ENCODE measurements at places on chromosomes 7 and 10. TPM values are rescaled to one million over a fixed set of nuclear protein-coding genes. Genes with fewer than 3 reads are reported as not detected.

DNA sequence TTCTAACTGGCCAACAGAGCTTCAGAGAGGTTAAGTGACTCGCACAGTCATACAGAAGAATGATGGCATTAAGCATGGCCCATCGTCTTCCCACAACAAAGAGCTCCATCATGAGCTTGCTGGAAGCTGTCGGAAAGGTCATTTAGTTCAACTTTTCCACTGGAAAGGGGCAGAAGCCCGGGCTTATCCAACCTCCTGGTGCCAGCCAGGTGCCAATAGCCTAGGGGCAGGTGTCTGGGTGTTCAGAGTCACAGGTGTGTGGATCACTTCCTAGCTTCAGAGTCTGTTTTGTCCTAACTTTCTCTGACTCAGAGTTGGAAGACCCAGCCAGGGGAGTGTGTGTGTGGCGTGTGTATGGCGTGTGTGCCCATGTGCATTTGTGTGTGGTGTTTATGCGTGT lies 1.3 kb upstream of the TRPV6 start:
- no peak for ATAC-seq

- ATAC-seq = no peak
Measured at GRCh38 chr7:130475776-130476175, 16.1 kb upstream of the MEST start.

GRCh38 chr7:1703441-1703840 lies 33.4 kb downstream of the ELFN1 start:
- ATAC-seq = no peak

The CFAP46 gene
- 5.0 TPM for total RNA-seq

The FBH1 gene
- total RNA-seq = 27.2 TPM

DNA sequence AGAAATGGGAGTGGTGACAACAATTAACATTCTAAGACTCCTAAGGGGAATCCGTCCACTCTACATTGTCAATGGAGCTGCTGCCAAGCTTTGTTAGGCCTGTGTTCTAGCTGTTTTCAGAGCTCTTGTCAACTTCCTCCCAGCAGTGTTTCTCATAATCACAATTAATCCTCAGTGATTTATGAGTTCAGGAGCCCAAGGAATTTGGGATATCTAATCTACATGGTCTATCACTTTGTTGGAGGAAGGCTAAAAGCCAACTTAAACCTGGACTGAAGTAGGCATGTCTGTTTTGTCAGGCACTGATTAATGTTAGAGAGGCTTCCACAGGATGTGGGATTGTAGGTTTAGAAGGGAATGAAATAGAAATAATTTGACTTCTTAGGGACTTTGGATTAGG lies 10.2 kb upstream of the OR2F2 start:
- ATAC-seq = no peak

DNA sequence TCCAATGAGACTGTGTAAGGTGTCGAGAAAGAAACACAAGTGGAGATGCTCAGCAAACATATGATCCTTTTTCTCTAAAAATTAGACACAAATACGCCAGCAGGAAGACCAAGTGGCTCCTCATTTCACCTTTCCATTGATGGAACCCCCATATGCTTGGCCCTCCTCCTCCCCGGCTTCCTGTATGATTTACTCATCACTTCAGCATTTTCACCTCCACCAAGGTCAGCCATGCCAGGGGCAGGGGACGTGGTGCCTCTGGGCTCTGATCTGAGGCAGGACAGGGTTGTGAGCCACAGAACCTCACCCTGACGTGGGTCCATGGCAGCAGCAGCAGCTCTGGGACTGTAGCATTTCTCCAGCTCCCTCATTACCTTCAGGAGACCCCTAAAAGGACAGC lies 116.8 kb upstream of the PFKP start:
- no peak for ATAC-seq

DNA sequence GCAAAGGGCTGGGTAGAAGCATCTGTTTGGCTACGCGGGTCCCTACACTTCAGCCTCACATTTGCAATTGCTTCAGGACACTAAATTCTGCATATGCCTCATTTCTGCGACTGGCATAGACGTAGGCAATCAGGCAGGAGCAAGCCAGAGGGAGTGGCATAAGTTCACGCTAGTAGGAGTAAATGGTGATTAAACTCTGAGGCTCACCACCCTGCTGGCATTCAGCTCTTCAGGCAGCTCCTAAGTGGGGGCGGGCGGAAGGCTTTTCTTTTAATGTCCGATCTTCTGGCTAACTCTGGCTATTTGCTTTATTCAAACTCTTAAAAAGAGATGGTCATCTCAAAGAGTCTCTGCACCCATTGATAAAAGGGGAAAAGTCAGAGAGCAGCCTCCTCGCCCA lies 45.3 kb downstream of the RGS10 start:
- peak; percentile 32 for ATAC-seq

The SLC18A2 gene
- total RNA-seq = 0.14 TPM

GRCh38 chr10:133179651-133180050 lies 19.6 kb downstream of the KNDC1 start:
- no peak for ATAC-seq

DNA sequence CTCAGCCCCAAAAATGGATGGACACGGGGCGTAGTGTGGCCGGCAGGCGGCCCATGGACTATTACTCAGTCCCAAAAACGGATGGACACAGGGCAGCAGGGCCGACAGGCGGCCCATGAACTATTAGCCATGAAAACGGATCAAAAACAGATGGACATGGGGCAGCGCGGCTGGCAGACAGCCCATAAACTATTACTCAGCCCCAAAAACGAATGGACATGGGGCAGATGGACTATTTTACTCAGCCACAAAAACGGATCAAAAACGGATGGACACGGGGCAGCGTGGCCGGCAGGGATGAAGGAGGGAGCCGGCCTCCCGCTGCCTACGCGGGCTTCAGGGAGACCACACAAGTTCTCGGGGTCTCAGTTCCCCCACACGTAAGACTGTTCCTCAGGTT lies 32.9 kb downstream of the GPER1 start:
- ATAC-seq = no peak

GRCh38 chr7:40419806-40420205 lies 285.0 kb downstream of the SUGCT start:
- no peak for ATAC-seq

The NRCAM gene
- 81.9 TPM for total RNA-seq

The OIT3 gene
- total RNA-seq = not detected

DNA sequence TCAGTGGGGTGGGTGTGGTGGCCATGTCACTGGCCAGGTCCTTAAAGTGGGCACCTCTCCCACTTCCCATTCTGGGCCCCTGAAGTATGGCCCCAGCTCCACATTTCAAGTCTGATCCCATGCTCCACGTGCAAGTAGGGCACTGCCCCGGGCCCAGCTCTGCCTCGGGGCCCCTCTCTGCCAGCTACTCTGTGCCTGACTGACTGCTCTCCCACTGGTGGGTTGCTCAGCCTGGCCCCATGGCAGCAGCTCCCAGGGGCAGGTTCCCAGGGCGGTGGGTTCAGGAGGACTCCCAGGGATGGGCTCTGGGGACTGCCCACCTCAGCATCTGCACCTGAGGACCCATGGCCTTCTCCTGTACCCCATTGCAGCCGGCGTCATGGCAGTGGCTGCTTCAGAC lies 110.2 kb upstream of the FAM180A start:
- no peak for ATAC-seq

The FEZF1 gene
- total RNA-seq = not detected

DNA sequence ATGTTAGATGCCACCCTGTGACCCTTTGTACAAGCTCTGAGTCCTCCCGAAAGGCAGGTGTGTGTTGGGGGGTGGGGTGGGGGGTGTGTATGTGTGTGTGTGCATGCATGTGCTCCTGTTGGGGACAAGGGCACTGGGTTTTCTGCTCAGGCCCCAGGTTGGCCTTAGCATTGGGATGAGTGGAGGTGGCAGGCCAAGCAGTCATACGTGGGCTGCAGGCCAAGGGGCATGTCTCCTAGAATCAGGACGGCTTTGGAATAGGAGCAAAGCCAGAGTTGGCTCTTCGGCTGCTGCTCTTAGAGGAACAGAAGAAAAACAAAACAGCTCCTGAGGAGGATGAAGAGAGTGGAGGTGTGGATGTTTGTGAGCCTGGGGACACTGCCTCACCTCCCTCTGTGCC lies 26.0 kb downstream of the HSPA12A start:
- no peak for ATAC-seq

DNA sequence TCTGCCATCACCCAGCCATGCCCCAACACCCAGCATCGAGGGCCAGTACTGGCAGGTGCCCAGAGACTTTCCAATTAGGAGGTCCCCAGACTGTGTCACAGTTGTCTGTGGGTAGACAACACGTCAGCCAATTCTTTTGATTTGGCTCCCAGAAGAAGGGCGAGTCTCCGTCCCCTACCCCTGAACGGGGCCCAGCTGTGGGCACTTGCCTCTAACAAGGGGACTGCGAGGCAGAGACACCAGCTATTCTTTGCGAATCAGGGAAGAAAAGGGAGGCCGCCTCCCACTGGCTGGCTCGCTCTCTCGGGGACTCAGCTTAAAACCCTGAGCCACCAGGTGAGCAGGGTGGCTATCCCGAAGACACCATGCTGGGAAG lies 167.3 kb downstream of the USP6NL start:
- ATAC-seq = no peak

The AMZ1 gene
- 1.4 TPM for total RNA-seq

The ZNF853 gene
- total RNA-seq = 9.0 TPM

DNA sequence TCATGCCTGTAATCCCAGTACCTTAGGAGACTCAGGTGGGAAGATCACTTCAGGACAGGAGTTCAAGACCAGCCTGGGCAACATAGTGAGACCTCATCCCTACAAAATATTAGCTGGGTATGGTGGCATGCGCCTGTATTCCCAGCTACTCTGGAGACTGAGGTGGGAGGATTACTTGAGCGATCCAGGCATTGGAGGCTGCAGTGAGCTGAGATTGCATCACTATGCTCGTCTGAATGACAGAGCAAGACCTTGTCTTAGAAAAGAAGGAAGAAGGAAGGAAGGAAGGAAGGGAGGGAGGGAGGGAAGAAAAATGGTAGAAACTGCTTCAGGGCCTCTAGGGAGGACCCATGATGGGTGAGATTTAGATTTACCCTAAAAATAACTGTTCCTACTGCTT lies 112.3 kb downstream of the SPDYE5 start:
- no peak for ATAC-seq

- no peak for ATAC-seq
Measured at GRCh38 chr7:157567666-157568065, 230.9 kb downstream of the DNAJB6 start.

- ATAC-seq = no peak
Measured at GRCh38 chr10:51272555-51272954, 198.3 kb downstream of the PRKG1 start.

- ATAC-seq = peak; percentile 42
Measured at GRCh38 chr7:157412021-157412443, 75.2 kb downstream of the DNAJB6 start.

GRCh38 chr10:128981881-128982615 lies 485.0 kb upstream of the MGMT start:
- no peak for ATAC-seq

DNA sequence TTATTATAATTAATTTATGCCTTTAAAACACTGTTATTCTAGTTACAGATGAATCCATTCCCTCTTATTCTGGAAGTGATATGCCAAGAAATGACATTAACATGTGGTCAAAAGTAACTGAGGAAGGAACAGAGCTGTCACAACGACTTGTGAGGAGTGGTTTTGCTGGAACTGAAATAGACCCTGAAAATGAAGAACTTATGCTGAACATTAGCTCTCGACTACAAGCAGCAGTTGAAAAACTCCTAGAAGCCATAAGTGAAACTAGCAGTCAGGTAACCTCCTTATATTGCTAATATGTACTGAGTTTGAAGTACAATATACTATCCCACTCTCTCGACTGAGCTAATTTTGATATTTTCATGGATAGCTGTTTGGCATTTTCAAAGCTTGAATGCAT lies 81.6 kb downstream of the CYP51A1 start:
- ATAC-seq = no peak

DNA sequence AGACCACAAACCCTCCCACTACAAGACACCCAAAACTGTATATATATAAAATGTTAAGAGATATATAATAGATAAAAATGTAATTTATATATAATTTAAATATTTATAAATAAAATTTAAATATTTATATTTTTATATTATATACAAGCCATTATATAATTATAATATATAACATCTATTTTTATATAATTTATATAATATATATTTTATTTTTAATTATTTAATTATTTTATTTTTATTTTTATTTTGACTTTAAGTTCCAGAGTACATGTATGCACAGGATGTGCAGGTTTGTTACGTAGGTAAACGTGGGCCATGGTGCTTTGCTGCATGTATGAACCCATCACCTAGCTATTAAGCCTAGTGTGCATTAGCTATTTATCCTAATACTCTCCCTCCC lies 1090.2 kb downstream of the NXPH1 start:
- no peak for ATAC-seq

GRCh38 chr10:120456626-120457430 lies at the start of gene PLPP4:
Gene PLPP4 (plus strand): TSS chr10:120457227. CDS start chr10:120457306, 79 bp downstream.
- peak; percentile 92 for ATAC-seq

GRCh38 chr7:71682841-71683781 lies 551.2 kb downstream of the GALNT17 start:
- ATAC-seq = peak; percentile 93

The CREB5 gene
- 4.0 TPM for total RNA-seq

- no peak for ATAC-seq
Measured at GRCh38 chr10:1598393-1599153, 138.8 kb downstream of the ADARB2 start.

- ATAC-seq = no peak
Measured at GRCh38 chr10:79453392-79453791, 8.0 kb upstream of the ZCCHC24 start.

- peak; percentile 33 for ATAC-seq
Measured at GRCh38 chr7:1704811-1705738, 35.0 kb downstream of the ELFN1 start.

The UNC5B gene
- 8.1 TPM for total RNA-seq

DNA sequence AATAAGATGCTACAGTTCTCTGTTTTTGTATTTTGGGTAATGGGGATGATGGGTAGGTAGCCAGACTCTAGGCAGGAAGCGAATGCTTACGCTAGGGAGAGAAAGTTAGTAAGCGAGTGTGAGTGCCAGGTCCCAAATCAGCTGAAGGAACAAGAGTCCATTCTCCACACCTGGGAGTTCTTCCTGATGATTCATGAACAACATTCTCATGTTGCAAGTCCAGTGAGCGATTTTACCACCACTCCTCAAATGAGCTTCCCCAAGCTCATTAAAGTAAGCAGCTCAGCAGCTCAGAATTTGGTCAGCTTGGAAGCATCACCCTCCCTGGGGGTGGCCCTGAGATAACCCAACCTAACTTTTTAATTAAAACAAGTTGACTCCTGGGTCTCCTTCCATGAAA lies 27.3 kb downstream of the SH3PXD2A start:
- no peak for ATAC-seq

- ATAC-seq = no peak
Measured at GRCh38 chr10:132707121-132707775, 78.7 kb downstream of the NKX6-2 start.

- ATAC-seq = no peak
Measured at GRCh38 chr7:26587536-26587935, 276.9 kb downstream of the SKAP2 start.

GRCh38 chr10:5809527-5810154 lies 3.6 kb downstream of the GDI2 start:
- ATAC-seq = no peak

DNA sequence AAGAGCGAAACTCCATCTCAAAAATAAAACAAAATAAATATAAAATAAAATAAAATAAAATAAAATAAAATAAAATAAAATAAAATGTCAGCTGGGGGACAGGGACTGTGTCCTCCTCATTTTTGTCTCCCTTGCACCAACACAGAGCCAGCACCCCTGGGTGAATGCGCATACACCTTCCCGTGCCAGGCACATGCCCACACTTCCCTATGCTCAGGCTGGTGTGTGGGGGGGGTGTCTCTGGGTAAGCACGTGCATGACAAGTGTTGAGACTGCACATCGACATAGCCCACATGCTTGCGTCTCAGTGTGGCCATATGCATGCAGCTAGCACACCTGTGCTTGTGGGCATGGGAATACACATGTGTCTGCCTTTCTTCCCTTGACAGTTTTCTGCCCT lies 24.7 kb upstream of the TLX1 start:
- ATAC-seq = no peak

The GIMAP1 gene
- 0.57 TPM for total RNA-seq

Measured in motor neuron (in vitro differentiated cells).